Kasumi-1 (cell line): ENCODE measurements at places on chromosomes 16 and 17.

GRCh38 chr16:89352091-89352681 lies 134.7 kb downstream of the ZNF778 start:
- no peak for DNase-seq

DNA sequence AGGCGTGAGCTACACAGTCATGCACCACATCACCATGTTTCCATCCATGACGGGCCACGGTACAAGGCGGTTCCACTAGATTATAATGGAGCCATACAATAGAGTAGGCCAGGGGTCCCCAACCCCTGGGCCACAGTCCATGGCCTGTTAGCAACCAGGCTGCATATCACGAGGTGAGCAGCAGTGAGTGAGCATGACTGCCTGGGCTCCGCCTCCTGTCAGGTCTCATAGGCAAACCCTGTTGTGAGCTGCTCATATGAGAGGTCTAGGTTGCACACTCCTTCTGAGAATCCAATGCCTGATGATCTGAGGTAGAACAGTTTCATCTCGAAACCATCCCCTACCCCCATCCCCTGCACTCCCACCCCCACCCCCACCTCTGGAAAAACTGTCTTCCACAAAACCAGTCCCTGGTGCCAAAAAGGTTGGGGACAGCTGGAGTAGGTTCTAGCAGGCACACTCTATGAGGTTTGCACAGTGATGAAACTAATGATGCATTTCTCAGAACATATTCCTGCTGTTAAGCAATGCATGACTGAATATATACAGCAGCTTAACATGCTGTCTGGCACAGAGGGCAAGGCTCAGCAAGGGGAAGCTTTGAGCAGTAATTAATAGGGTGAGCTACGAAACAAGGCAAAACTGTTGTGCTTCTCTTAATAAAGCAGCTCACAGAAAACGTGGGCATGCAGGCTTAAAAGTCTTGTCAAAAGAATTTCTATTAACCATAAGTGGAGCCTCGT lies 108.0 kb downstream of the VPS53 start:
- DNase-seq = no peak

GRCh38 chr17:61410141-61411010 lies 10.7 kb downstream of the TBX2 start:
- DNase-seq = no peak

GRCh38 chr16:4994719-4995434 lies 36.7 kb downstream of the SEC14L5 start:
- no peak for DNase-seq

DNA sequence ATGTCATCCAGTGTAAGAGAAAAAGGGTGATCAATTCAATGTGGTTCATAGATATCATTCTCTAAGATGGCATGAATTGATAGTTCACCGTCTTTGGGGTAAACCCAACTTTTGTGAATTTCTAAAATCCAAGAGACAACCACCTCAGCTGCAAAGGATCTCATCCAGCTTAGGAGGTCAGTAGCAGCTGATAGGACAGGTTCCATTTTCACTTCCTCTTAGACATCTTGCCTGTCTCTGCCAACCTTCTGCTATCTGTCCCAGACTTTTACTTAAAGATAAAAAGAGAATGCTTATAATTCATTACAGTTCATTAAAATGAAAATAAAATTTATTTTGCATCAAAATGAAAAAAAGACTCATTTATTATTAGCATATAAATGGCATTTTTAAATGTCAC lies 468.2 kb downstream of the XYLT1 start:
- no peak for DNase-seq

DNA sequence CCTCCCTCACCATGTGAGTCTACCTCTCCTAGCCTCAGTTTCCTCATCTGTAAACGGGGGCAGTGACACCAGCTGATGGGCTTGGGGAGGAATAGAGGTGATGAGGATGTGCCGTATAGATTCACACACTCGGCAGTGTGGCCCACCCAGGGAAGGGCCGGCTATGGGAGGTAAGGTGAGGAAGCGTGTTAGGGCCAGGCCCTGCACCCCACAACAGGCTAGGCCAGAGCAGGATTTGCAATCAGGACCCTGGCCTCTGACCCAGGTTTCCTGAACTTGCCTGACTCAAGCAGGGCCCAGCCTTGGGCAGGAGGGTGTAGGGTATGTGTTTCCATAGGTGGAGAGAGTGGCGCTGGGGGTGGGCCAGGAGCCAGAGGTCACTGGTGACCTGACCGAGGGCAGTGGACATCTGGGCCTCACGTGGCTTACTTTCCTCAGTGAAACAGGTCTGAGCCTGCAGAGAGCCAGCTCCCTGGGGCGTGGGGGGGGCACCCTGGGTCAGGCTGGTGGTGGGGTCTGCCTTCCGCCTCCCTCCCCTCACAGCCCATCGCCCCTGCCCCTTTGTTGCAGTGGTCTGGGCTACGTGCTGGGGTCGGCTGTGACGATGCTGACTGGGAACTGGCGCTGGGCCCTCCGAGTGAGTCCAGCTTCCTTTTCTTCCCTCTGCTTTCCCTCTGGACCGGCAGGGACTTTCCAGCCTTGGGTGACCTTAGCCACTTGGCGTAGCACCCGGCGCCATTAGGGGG lies 12.8 kb downstream of the SPNS3 start:
- DNase-seq = no peak

GRCh38 chr17:35536664-35537171 lies 760 bp downstream of the SLFN12L start:
- no peak for DNase-seq

GRCh38 chr17:40447806-40448205 lies 4.6 kb downstream of the IGFBP4 start:
- no peak for DNase-seq

GRCh38 chr17:58632324-58633314 lies 59.2 kb downstream of the TEX14 start:
- DNase-seq = no peak

- no peak for DNase-seq
Measured at GRCh38 chr17:70446446-70446845, 277.1 kb downstream of the KCNJ2 start.

DNA sequence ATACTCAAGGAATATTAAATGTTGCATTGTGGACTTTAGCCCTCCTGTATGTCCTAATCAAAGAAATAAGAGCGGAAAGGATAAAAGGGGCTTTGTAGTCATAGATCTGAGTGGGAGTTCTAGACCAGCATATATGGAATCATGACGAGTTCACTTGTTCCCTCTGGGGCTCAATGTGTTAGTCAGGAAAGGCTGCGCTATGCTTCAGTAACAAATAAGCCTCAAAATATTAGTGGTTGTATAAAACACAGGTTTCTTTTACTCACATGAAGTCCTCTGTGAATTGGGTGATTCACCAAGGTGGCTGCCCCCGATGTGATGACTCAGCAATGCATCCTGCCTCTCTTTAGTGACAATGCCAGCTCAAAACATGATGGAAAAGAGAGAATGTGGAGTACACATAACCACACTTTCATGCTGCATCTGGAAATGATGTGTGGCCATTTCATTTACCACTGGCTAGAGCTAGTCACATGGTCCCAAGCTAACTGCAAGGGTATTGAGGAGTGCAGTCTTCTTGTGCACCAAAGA lies 63.3 kb upstream of the IRX5 start:
- DNase-seq = no peak

DNA sequence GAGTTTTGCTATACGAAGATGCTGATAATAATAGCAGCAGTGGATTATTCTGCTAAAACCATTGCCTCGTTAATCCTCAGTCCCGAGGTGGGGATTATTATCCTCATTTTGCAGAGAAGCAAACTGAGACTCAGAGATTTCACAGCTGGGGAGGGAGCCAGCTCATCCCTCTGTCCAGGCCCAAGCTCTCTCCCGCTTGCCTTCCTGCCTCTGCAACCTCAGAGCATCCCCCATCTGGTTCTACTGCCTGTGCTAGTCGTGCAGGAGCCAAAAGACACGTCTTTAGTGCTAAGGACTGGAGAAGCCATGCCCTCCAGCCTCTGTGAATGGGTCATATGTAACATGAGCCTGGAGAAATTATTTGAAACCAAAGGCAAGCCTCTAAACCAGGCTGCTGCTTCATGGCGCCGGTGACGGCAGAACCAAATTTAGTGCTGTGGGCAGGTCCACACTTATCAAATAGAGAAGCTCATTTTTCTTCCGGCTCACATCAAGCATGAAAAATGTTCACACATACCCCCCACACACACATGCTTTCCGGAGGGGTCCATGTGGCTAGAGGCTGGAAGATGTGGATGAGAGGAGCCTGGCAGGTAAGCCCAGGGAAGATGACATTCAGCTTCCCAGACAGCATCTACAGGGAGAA lies 13.5 kb downstream of the MAPT start:
- no peak for DNase-seq
